ENCODE measurements at places on chromosomes 1 and 21.

DNA sequence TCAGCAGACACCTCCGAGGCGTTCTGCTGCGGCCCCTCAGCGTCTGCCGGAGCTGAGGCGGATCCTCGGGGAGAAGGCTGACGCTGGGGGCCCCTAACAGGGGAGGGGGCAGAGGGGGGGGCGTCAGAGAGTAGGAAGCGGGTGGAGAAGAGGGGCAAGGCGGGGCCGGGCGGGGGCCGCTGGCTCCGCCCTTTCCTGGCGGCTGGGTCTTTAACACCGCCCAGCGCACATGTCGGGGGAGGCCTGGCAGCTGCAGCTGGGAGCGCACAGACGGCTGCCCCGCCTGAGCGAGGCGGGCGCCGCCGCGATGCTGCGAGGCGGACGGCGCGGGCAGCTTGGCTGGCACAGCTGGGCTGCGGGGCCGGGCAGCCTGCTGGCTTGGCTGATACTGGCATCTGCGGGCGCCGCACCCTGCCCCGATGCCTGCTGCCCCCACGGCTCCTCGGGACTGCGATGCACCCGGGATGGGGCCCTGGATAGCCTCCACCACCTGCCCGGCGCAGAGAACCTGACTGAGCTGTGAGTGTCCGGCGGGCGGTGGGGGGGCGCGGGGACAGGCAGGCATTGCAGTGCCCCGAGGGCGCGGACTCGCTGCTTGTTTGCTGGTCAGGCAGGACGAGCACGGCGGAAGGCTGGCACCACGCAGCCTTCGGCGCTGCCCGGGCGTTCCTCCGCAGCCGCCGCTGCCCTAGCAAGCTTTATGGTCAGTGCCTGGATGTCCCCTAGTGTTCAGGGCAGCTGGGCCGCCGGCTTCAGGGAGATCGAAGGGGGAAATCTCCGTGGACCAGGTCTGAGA lies at the start of gene NTRK1:
Gene NTRK1, plus strand, starts transcription at position 238 of the 796 bp plus-strand sequence. Its CDS starts 70 bp downstream, at position 308.
- no peak for DNase-seq

GRCh38 chr1:205354259-205355074 lies 2.3 kb downstream of the KLHDC8A start:
- peak; percentile 72 for DNase-seq

DNA sequence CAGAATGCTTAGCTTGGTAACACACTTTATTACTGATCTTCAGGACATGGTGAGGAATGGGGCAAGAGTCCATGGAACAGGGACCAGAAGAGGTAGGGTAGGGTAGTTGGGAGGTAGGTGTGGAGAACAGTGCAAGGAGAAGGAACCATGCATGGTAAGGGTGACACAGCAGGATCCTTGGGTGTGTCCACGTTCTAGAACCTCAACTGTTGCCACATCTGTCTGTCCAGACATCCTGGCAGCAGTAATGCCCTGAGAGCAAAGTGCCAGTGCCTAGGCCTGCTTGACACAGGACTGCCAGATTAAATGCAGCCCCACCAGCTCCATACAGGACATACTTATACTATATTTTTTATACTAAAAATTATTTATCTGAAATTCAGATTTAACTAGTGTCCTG lies 13.9 kb downstream of the DMAP1 start:
- DNase-seq: no peak

- no peak for DNase-seq
Measured at GRCh38 chr21:15062606-15062965, 2.2 kb downstream of the NRIP1 start.

GRCh38 chr1:96682056-96682455 lies 39.5 kb upstream of the PTBP2 start:
- DNase-seq: no peak

DNA sequence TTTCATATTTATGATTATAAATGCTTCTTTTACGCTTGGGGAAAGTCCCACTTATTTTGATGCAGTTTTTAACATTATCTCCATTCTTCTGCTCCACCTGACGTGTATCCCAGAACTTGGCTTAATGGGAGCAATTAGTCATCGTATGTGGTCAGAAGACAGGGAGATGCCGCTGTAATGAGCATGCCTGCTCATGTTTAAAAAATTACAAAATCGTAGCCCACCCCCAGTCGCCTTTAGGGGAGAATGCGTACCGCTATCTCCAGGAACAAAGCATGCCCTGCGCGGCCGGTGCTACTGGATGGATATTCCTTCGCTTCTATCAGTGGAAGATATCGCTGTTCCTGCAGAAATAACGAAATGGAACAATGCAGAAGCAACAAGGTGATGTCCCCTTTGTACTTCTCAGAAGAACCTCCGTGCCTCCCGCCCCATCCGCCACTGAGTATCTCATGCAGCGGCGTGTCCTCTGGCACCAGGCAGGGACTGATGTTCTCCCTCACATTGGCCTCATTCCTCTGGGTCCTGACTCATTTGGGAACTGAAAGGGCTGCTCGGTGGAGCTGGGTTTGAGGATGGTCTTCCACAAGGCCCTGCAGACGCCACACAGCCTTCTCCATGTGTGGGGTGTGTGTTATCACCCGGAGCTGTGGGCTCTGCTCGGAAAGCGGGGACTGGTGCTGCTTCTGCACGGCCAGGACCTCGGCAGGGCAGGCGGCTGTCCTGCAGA lies 116.3 kb upstream of the COL6A1 start:
- no peak for DNase-seq

DNA sequence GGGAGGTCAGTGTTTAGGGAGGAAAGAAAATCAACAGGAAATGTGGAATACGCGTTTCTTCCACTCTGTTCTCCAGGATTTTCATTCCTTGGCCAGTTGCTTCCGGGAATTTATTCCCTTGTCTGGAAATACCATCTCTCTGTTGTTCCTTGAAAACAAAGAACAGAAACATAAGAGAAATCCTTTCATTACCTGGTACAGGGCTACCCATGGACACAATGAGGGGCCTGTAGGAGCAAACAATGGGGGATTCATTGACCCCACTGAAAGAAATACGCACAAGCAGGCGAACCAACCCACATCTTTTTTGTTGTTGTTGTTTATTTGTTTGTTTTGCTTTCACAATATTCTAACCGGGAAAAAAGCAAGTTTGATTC lies 20.0 kb upstream of the BACE2 start:
- DNase-seq: no peak

- DNase-seq: no peak
Measured at GRCh38 chr1:243968413-243968812, 82.7 kb upstream of the ZBTB18 start.

DNA sequence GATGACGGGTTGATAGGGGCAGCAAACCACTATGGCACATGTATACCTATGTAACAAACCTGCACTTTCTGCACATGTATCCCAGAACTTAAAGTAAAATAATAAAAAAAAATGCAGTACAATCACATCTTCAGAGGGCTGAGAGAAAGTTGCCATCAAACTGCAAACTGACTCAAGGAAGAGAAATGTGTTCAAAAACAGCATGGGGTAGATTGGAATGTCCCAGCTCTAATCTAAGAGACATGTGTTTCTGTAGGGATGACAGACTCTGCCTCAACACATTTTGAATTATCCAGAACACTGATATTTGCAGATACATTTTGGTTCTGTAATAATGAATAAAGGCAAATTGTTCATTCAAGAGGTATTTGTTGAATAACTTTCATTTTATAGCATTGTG lies 171.2 kb upstream of the RUNX1 start:
- DNase-seq: no peak

GRCh38 chr1:226511296-226511695 lies 37.3 kb upstream of the STUM start:
- no peak for DNase-seq

- DNase-seq: no peak
Measured at GRCh38 chr1:27009601-27010197, 3.0 kb downstream of the TENT5B start.

GRCh38 chr1:222114536-222115156 lies 372.8 kb upstream of the DUSP10 start:
- DNase-seq: no peak

DNA sequence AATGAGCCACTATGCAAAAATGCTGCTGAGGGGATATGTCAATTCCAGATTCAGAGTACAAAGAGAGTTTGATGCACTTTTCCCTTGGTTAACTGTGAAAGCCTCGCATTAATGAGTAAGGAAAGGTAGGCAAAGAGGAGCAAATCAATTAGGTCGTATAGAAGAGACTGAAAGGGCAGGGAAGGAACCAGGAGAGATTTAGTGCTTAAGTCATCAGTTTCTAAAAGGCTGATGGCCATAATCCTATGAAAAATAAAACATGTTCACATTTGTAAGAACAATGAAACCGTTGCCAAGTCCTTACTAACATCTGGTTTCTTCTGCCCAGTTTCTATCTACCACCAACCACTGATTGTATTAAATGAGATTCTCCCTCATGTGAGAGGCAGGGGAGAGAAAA lies 118.4 kb upstream of the PALMD start:
- no peak for DNase-seq

- DNase-seq: no peak
Measured at GRCh38 chr1:30731109-30731805, 7.9 kb upstream of the MATN1 start.

- no peak for DNase-seq
Measured at GRCh38 chr1:210464519-210465039, 135.9 kb downstream of the HHAT start.

- DNase-seq: no peak
Measured at GRCh38 chr1:15222653-15223303, 24.2 kb upstream of the FHAD1 start.

- DNase-seq: no peak
Measured at GRCh38 chr1:101239095-101240040, 2.5 kb downstream of the S1PR1 start.

DNA sequence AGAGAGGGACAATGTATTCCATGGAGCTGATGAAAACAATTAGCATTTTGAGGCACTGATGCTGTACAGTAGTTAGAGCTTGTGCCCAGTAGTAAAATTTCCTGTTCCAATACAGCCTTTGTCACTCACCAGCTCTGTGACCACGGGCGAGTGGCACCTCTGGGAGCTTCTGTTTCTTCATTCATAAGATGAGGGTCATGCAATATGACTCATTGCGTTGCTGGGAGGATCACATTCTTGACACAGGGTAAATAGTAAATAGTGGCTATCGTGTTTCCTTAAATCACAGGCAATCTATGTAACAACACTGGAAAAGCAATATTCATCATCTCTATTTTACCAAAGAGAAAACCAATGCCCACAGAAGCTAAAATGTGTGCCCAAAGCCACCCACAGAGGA lies 4.5 kb upstream of the LRRC52 start:
- DNase-seq: no peak

GRCh38 chr1:209434631-209435217 lies 148.8 kb upstream of the CAMK1G start:
- no peak for DNase-seq

- no peak for DNase-seq
Measured at GRCh38 chr1:77220687-77221463, 1.6 kb upstream of the PIGK start.

DNA sequence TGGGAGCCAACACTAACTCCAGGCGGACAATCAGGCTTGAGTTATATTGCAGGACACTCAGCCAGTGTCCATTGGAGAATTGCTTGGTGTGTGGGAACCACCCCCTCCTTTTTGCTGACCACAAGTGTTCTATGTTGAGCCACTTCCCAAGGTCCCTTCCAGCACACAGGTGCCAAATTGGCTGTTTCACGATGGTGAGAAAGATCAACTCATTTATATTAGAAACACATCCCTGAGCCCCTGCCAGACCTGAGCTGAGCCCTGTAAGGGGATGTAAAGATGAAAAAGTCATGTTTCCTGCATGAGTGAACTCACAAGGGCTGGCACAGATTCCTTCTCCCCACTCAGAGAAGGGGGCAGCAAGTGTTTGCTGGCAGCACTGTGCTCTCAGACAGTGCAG lies 96.5 kb downstream of the KCNN3 start:
- no peak for DNase-seq

- no peak for DNase-seq
Measured at GRCh38 chr1:163095213-163095612, 26.1 kb downstream of the RGS4 start.

DNA sequence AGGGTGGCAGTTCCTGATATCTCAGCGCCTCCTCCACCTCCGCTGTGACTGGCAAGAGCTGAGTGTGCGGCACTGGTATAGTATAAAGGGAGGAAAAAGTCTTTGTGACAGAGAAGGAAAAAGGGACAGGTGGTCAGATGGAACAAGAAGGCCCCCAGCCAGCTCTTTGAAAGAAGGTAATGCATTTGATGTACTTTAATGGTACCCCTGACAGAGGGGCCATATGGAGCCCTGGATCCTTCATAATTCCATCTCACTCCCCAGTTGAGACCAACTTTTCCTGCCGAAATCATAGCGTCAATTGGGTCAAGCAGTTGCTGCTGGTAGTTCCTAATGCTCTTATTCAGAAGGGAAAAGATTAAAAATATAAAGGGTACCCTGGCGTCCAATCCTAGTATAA lies 198.2 kb downstream of the ZNF326 start:
- no peak for DNase-seq

DNA sequence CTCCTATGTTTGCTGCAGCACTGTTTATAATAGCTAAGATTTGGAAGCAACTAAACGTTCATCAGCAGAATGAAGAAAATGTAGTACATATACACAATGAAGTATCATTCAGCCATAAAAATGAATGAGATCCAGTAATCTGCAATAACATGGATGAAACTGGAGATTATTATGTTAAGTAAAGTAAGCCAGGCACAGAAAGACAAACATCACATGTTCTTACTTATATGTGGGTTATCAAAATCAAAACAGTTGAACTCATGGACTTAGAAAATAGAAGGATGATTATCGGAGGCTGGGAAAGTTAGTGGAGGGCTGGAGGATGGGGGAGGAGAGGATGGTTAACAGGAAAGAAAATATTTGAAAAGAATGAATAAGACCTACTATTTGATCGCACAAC lies 1017.6 kb downstream of the KCNT2 start:
- DNase-seq: no peak

GRCh38 chr21:40244981-40245380 lies 377.7 kb downstream of the PCP4 start:
- DNase-seq: no peak

DNA sequence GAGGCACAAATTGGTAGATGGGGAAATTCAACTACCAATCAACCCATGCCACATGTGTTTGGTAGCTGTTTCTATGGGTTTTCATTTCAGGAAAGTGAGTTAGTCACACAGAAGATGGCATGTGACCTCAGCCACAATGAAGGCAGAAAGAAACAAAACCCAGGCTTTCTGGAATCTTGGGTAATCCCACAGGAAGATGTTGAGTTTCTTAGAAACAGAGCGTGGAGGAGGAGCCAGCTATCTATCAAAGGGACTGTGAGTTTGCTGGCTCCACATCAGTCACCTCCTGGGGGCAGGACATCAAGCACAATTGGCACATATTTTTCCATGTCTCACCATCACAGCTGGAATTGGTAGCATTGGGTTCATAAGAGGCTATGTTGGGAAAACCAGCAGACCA lies 188.9 kb upstream of the PLXNA2 start:
- no peak for DNase-seq

All from hippocampal formation (tissue), 2 donors.